CD4-positive, CD25-positive, alpha-beta regulatory T cell (primary cell): ENCODE measurements at places on chromosomes 12 and 14.
A peak's percentile ranks its signal among the peaks of the same experiment; 100 is the strongest.

- peak; percentile 78 for DNase-seq
These were observed 7.5 kb downstream of the ITGA5 start for GRCh38 chr12:54411391-54412241.

DNA sequence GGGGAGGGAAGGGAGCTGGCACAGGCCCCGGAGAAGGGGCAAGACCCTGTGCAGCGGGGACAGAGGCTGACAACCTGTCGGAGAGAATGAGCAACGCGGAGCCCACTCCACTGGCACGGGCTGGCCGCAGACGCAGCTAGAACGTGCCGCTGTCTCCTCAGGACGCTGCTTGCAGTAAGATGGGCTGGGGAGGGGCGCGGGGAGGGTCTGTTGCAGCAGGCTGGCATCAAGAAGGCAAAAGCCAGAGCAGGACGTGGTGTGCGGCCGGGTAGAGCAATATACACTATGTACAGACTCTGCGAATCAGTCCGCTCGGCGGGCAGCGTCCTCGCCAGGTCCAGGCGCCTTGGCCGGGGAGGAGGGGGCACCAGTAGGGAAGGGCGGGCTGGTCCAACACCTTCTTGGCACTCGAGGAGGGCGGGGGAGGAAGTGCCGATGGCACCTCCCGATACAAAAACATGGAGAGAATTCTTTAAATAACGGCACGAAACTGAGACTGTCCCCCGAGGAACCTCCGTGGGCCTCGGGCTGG, 19.8 kb downstream of the RAB35 start:
- no peak for DNase-seq

DNA sequence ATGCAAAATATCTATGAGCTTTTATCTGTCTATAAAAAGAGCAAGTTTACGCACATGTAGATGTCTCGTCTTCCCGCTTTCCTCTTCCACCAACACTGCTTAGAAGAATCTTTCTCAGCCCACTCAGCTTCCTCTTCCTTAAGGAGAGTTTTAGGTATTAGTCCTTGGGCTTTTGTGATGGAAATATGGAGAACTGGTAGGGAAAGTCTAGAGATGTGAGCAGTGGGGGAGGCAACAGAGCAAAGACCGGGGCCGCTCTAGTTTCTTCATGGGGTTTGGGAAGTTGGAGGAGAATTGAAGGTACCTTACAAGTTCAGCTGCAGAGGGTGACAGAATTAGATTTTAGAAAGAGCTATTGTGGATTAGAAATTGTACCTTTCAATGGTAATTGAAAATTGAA, 56.3 kb upstream of the CPNE8 start:
- DNase-seq = no peak

DNA sequence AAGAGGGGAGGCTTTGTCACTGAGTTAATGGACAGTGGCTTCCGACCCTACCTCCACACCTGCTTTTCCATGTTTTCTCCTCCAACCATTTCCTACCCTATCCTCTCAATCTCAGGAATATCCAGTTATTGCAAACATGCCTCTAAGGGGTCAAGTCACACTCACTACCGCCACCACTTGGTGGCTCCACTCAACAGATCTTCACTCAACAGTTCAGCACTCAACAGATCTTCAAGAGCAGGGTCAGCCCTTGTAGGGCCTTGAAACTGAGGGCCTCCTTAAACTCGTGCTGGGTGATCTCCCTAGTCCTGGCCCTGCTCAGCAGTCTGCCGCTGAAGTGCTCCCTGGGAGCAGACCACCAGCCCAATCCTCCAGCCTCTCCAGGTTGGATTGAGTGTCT, 14.2 kb downstream of the ZNF641 start:
- DNase-seq = no peak

DNA sequence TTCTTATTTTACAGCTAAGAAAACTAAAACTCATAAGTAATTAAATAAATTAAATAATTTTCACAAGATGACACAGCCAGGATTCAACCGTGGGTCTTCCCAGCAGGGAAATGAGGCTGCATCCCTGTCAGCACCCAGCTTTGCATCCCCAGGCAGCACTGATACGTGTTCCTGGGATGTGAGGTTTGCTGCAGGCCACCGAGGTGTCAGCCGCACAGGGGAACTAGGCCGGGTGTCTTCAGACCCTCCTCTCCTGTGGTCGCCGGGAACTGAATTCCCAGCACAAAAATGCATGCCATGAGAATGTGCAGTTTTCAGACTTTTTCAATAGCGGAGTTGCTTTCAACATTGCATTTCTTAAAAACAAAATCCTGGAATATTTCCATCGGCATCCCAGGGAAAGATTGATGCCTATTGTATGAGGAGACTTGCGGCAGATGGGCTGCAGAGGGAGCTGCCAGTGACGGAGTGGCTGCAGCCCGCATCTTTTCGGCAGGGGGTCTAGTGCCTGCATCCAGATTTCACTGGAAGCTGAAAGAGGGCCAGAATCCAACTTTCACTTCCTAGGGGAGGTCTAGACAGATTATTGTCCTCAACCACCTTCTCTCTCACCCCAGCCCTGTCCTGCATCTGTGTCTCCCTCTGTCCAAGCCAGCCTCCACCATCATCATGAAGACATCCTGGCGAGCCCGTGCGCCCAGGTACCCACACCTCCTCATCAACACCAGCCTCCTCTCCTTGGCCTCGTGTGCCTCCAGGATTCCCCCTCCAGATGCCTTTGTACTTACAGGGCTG, 12.6 kb downstream of the LRTM2 start:
- DNase-seq = no peak
